Inflammatory macrophage treated with lipopolysaccharide for 1 hour (primary cell): ENCODE measurements at places on chromosomes 5 and 9.
A peak's percentile ranks its signal among the peaks of the same experiment; 100 is the strongest.

DNA sequence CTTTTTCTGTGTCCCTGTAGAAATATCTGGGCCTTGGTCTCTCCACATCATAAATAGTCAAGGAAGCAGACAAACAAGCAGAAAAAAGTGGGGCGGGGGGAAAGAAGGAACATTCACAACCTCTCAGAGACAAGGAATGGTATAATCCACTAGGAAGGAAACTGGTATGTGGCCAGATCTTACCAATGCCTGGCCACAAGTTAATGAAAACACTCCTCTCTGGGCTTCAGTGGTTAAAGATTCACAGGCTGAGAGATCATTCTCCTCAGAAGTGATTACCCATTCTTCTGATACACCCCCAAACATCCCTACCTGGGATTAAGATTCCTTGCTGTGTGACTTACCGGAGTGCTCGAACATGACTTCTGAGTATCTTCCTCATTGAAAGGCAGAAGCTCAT lies 290.6 kb downstream of the MARCHF11 start:
- DNase-seq = no peak

DNA sequence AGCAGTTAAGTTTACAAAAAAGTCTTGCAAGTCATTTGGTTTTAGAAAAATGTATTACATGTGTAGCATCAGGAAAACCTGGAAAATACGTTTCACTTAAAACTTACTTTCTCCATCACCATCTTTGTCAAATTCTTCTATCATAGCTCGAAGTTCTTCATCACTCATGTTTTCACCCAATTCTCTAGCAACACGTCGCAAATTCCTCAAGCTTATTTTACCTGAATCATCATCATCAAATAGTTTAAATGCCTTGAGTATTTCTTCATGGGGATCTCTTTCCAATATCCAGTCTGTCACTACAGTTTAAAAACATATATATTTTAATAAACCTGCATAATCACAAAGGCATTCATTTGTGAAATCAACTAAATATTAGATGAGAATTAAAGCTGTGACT lies 10.3 kb downstream of the CETN3 start:
- no peak for DNase-seq

GRCh38 chr5:142499591-142500226 lies 174.9 kb upstream of the SPRY4 start:
- no peak for DNase-seq

DNA sequence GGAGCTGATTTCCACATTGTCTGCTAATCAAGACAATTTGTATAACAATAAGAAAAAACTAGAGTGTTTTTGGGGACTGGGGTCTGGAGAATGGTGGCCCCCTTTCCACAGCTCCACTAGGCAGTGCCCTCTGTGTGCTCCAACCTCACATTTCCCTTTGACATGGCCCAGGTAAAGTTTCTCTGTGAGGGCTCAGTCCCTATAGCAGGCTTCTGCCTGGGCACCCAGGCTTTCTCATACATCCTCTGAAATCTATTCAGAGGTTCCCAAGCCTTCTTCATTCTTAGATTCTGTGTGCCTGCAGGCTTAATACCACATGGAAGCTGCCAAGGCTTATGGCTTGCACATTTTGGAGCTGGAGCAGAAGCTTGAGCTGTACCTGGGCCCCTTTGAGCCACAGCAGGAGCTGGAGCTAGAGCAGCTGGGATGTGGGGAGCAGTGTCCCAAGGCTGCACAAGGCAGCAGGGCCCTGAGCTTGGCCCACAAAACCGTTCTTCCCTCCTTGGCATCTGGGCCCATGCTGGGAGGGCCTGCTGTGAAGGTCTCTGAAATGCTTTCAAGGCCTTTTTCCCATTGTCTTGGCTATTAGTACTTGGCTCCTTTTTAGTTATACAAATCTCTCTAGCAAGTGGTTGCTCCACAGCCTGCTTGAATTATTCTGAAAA lies 49.1 kb upstream of the VPS13A start:
- DNase-seq = no peak

DNA sequence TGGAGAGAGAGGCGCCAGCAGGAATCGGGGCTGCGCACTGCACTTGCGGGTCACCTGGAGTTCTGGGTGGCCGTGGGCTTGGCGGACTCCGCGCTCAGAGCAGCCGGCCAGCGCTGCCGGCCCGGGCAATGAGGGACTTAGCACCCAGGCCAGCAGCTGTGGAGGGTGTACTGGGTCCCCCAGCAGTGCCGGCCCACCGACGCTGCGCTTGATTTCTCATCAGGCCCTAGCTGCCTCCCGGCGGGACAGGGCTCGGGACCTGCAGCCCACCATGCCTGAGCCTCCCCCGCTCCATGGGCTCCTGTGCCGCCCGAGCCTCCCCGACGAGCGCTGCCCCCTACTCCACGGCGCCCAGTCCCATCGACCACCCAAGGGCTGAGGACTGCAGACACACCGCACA lies 325.6 kb downstream of the ACTL7B start:
- DNase-seq = no peak

- peak; percentile 54 for DNase-seq
Measured at GRCh38 chr5:159097784-159098602, 1.7 kb downstream of the EBF1 start.
